K562 (cell line): ENCODE measurements at places on chromosomes 3 and 15. TPM values are rescaled to one million over a fixed set of nuclear protein-coding genes. Genes with fewer than 3 reads are reported as not detected.

- DNase-seq, result no peak
Observed at GRCh38 chr3:178960181-178960580, 111.4 kb downstream of the ZMAT3 start.

BFSP2 gene
- not detected in 2 replicates for total RNA-seq

GRCh38 chr3:195566797-195567196 lies 16.9 kb downstream of the APOD start:
- peak; percentile 73 for DNase-seq

CTXN2 gene
- total RNA-seq, result not detected in 2 replicates

DNA sequence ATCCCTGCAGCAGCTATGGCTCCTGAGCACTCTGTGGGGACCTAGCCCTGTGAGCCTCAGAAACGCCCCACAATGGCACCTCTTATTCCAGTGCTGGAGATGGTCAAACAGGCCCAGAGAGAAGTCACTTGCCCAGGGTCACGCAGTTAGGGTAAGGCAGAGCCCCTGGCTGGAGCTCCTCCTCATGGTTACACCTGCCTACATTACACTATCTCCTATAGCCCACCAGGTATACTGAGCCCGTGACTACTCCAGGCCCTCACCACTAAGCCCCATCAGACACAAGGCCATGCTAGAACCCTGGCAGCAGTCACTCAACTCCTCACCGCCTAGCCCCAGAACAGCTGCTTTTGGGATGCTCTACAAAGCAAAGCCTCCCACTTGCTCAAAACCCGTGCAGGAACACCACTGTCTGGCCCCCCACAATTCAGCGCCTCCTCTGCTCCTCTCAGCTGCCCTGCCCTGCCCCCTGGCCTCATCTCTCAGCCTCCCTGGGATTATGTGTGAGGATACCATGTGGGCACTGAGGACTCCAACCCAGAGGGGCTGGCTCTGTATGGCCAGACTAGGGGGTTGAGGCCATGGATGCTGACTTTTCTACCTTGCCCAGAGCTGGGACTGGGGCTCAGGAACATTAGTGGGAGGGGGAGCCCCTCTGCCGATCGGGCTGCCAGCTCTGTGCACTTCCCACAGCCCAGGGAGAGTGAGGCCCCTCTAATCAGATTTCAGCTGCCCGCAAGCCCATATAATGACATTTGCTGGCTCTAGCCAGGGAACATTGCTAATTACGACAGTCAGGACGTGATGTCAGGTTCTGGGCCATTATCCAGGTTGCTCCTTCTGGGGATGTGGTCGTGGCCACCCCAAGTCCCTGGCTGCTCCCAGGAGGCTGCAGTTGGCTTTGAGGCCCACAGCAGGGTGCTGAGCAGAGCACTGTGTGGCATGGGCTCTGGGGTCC lies 4.0 kb downstream of the NT5DC2 start:
- no peak for DNase-seq

- DNase-seq, result no peak
Observed at GRCh38 chr15:98728082-98728810, 79.9 kb downstream of the IGF1R start.

DNA sequence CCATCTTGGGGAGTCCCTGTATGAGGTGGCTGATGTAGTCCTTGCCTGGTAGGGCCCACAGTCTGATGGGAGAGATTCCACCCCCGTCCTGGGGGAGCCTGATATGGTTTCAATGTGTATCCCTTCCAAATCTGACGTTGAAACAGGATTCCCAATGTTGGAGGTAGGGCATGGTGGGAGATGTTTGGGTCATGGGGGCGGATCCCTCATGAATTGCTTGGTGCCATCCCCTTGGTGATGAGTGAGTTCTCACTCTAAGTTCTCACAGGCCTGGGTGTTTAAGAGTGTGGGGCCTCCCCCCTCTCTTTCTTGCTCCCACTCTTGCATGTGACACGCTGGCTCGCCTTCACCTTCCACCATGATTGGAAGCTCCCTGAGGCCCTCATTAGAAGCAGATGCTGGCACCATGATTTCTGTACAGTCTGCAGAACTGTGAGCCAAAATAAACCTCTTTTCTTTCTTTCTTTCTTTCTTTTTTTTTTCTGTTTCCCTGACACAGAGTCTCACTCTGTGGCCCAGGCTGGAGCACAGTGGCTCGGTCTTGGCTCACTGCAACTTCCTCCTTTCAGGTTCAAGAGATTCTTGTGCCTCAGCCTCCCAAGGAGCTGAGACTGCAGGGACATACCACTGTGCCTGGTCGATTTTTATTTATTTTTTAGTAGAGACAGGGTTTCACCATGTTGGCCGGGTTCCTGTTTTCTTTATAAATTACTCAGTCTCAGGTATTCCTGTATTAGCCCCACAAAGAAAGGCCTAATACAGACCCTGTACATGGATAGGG lies 28.6 kb downstream of the ITGA11 start:
- DNase-seq, result no peak

GPR171 gene
- 0.11 TPM in 1 of 2 replicates, not detected in the other for total RNA-seq

- no peak for DNase-seq
Observed at GRCh38 chr15:82168296-82168695, 94.2 kb downstream of the EFL1 start.

RTP1 gene
- not detected in 2 replicates for total RNA-seq

DNA sequence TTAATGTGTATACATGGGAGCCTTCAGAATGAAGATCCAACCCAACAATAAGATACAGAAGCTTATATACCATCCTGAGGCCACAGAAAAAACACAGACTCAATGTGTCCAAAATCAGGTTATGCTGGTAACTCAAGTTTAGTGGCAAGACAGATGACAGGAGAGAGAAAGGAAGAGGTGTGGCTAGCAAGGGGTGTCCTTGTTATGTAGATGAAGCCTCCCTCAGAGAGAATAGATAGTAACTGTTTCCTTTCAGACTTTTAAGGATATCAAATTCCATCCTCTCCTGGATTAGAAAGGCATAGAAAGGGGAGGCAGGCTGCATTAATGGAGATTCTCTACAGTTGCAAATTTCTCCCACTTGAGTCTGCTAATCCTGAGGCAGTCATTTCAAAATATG lies 447.4 kb downstream of the GABRB3 start:
- no peak for DNase-seq

- no peak for DNase-seq
Observed at GRCh38 chr15:91152896-91153581, 53.0 kb downstream of the SV2B start.

NR2E3 gene
- total RNA-seq, result not detected in 2 replicates

DNA sequence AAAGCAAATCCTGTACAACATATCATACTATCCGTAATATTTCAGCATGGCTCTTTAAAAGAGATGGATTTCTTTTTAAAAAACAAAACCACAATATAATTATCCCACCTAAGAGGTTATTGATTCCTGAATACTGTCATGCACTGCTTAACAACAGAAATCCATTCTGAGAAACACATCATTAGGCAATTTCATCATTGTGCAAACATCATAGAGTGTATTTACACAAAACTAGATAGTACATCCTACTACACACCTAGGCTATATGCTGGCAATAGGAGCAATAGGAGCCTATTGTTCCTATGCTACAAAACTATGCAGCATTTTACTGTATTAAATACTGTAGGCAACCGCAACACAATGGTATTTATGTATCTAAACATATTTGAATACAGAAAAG lies 242.0 kb downstream of the NEK10 start:
- no peak for DNase-seq

NEK4 gene
- 17.6 and 23.1 TPM in 2 replicates for total RNA-seq

DNA sequence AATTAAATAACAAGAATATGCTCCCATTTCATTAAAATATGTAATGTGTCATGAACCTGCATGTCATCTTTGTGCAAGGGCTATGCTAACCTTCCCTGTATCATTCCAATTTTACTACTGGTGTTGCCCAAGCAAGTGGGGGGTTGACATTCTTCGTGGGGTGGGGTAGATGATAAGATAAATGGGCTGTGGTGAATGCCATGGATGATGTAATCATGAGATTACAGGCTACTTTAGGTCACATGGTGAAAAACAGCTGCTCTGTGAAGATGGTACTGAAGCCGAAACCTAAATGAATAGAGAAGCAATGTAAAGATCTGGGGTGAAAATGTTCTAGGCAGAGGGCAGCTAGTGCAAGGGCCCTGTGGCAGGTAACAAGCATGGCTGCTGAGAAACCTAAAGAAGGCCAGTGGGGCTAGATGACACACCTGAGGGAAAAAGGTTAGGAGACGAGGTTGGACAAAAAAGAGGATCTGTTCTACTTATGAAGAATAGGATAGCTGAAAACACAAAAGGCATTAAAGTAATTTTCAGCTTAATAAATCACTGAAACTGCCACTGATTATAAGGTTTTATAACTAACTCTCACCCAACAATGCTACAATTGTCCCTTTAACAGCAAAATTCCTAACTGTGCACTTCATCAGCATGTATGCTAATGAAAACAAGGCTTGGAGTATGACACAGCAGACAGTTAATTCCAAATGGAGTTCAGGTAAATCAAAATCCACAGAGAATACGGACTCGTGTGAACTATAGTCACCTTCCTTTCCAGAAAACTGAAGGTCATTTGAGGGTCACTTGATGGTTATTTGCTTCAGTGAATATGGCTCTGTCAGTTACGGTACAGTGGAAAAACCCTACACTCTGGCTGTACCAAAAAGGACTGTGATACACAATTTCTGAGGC lies 35.0 kb downstream of the MTMR10 start:
- DNase-seq, result no peak

DNA sequence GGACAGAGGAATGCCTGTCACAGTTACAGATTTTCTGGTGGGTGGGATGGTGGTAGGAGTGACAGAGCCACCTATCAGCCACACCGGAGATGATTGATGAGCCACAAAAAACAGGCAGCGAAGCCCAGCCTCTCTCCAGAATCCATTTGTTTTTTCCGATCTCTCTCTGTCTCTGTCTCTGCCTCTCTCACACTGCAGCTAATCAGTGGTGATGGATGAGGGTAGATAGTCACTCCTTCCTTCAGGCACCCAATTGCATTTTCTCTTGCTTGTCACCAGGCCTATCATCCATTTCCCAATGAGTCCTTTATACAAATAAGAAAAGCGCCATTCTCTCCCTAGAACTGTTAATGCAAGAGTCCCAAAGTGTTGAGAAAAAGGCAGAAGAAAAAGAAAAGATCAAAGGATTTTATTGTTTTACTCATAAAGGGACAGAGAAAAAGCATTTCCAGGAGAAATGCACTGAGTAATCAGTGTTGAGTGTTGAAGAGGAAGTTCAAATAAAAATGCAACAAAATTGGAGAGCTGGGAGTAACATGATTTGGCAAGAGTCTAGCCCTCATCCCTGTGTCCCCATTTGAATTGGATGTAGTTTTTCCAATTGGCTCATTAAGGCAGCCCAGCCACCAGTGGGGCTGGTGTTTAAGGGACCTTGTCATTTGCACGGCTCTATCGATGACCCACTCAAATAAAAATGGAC lies 1089.3 kb downstream of the TUSC7 start:
- no peak for DNase-seq

DNA sequence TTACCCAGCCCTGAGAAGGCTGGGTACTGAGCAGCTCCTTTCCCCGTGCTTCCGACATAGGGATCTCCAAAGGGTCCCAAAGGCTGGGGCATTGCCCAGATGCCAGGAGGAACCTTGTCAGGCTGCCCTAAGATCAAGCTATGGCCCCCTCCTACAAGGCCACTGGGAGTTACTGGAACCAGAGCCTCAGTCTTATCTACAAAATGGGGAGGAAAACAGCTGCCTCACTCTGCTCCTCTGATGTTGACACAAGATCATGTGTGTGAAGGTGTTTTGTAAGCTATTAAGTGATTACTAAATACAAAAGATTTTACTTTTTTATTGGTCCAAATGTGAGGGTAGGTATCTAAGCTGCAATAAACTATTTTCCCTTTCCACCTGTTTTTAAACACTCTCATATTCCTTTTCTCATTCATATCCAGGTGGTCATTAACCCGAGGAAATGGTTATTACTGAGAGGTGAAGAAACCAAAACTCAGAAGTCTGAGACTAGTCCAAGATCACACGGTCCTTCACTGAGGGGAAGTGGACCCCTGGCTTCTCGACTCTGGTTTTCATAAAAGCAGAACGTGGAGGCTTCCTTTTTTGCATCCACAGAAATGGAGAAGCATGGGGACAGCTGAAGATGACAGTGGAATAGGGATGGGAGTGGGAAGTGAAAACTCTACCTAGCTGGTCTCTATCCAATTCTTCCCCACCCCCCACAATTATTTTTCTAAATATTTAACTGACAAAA lies 1.7 kb downstream of the ARPIN start:
- DNase-seq, result peak; percentile 20
